Right lung (tissue), 10 donors: ENCODE measurements at places on chromosomes 4 and X. TPM values are rescaled to one million over a fixed set of nuclear protein-coding genes. Genes with fewer than 3 reads are reported as not detected.

GRCh38 chr4:2251795-2252529, 9.9 kb downstream of the MXD4 start:
- no peak for DNase-seq

ALB gene
- polyA plus RNA-seq, result 3.4 TPM

- no peak for DNase-seq
Observed at GRCh38 chr4:52552778-52553177, 106.3 kb downstream of the USP46 start.

PCYT1B gene
- 5.3 TPM for polyA plus RNA-seq

GRCh38 chrX:95885074-95885473, 799.6 kb upstream of the DIAPH2 start:
- DNase-seq, result peak; percentile 51

DNA sequence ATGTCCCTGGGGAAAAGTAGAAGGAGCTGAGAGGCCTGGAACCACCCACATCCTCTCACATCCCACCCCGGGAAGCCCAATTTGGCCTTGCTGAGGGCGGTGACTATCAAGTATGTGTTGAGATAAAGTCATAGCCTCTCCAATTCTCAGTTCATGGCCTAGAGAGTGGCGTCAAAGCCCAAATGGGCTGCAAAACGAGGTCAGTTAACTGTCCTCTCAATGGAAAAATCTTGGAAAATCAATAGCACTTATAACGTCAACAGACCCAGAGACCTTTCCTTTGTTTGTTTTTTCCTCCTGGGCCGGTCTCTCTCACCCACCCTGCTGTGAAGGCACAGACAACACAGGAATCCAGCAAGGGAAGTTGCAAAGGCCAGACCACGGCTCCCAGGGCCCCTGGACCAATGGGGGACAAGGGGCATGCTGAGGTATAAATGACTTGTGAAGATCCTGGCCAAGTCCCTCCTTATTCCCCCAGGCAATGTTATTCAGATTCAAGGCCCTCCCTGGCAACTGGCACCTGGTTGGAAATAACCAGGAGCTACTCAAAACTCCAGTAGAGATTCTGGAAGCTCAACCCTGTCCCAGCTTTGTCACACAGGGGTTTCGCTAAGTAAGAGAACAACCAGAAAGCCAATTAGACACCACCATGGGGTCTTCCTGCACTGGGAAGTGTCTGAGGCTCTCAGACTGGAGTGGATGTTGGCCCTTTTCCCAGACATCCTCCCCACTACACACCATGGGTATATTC, 38.6 kb downstream of the TSC22D3 start:
- DNase-seq, result no peak

HHIP gene
- 44.7 TPM for polyA plus RNA-seq

ENAM gene
- polyA plus RNA-seq, result 0.14 TPM

MAGEA1 gene
- polyA plus RNA-seq, result not detected

DNA sequence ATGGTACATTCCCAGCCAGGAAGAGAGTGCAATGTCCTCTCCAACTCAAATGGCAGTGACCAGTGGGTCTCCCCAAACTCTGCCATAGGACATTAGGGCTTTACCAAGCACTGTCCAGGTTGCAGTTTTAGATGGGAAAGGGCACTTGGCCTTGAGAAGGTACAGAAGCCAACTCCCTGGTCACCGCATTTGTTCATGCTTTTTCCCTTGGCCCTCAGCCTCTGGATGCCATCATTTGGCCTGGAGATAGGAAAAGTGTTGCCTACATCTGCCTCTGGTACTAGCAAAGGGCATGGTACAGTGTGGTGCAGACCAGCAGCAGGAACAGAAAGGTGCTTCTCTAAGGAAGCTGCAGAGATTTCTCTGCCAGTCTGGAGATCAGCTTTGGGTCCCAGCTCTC, 93.8 kb downstream of the MAMLD1 start:
- DNase-seq, result no peak

DNA sequence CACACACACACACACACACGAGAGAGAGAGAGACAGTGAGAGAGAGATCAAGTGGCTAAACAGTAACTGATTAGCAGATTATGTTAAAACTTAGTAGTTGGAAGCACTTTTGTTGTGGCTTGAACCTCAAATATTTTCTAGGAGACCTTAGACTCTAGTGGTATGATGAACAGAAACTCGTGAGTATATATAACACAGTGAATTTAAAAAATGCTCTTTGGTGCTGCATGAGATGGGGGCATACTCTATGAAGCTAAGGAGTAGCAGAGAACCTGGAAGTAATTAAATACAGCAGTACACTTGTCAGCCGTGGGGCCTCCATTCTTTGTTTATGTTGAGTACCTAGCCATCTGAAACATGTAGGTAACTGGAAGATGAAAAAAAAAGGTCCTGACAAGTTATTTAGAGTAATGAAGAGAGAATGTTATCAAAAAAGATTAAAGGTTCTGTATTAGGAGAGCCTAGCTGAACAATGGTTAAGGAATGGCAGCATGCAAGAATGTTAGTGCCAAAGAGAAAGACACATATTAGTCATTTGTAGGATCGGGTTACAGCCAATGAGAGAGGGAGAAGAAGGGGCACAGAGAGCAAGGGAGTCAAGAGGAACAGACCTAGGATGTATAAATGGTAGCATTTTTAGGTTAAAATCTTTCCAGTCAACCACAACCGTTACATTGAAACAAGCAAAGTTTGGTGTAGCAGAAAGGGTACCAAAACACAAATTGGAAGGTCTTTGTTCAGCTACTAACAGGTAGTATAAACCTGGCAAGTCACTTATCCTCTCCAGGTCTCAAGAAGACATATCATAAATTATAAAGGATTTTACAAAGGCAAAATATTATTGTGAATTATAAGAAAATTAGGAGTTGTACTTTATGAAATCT, 316.7 kb upstream of the DIPK2B start:
- no peak for DNase-seq

DNA sequence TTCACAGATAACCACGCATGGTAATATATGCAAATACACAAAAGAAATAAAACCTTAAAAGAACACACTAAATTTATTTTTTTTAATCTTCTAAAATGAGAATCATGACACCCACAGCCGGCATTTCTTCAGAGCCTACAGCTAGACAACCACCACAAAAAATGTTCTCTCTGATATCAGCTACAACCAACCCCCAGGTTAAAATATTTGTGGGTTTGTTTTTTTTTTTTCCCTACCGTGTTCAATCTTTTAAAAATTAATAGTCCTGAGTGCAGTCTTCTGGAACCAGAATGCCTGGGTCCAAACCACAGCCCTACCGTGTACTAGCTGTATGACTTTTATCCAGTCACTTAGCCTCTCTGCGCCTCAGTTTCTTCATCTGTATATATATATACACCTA, 36.0 kb downstream of the MAML3 start:
- no peak for DNase-seq

- no peak for DNase-seq
Observed at GRCh38 chr4:72631296-72631695, 62.3 kb upstream of the ADAMTS3 start.

DNA sequence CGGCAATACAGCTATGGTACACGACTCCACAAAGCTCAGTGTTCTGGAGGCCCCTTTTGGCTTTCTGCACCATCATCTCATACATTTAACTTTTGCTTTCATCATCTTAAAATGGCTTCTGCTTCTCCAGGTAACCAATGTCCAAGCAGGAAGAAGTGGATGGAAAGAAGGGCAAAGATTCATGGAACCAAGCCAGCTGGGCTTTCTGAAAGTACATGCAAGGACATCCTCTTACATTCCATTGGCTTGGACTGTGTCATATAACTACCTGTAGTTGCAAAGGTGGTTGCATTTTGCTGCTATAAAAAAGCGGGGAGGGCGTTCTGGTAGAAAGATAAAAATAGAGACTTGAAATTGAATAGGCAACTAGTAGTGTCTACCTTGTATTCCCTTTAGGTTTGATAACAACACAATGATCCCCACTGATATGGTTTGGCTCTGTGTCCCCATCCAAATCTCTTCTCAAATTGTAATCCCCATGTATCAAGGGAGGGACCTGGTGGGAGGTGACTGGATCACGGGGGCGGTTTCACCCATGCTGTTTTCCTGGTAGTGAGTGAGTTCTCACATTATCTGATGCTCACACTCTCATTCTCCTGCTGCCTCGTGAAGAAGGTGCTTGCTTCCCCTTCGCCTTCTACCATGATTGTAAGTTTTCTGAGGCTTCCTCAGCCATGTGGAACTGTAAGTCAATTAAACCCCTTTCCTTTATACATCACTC, 6.7 kb upstream of the FHIP1A start:
- DNase-seq, result no peak

PABPC4L gene
- 11.7 TPM for polyA plus RNA-seq

- no peak for DNase-seq
Observed at GRCh38 chrX:139200793-139201192, 329.7 kb upstream of the F9 start.

RRH gene
- polyA plus RNA-seq, result 0.64 TPM

DNA sequence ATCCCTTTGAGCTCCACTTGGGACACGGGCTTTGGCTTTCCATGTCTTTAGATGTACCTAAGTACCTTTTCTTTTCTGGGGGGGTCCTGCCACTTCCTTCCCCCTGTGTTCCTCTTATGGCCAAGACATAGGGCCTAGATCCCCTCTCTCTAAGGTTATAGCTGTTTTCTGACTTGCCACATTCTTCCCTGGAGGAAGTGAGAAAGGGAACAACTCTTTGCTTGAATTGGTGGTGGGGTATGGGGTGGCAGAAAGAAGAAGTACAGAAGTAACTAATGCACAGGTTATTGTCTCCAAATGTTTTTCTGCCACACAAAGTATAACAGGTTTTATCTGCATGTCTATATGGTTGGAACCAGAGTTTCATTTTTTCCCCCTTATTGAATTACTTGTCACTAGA, 29.7 kb upstream of the DIPK2B start:
- DNase-seq, result no peak

HEPH gene
- 49.3 TPM for polyA plus RNA-seq

MAB21L2 gene
- polyA plus RNA-seq, result not detected

GRCh38 chr4:87805971-87806370, 6.6 kb downstream of the IBSP start:
- DNase-seq, result no peak

CTAG1A gene
- polyA plus RNA-seq, result not detected

- no peak for DNase-seq
Observed at GRCh38 chrX:134773041-134773440, 114.8 kb upstream of the PLAC1 start.

GRCh38 chr4:188275686-188276085, 136.4 kb downstream of the TRIML1 start:
- DNase-seq, result no peak

DNA sequence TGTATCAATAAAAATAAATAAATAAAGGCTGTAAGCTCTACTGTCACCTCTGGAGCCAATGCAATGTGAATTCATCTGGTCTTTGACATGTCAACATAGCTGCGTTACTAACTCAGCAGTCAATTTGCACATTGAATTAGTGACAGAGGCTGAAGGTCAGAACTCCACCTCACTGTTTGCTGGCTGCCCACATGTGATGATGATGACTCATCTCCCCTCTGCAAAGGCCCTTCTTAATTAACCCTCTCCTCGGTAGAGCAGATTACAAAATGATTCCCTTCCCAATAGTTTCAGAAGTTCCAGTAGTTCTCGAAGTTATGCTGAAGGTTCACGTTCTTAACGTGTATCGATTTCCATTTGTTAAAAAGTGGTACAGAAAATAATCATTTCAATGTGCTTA, 1626.0 kb upstream of the TENM3 start:
- DNase-seq, result no peak

DNA sequence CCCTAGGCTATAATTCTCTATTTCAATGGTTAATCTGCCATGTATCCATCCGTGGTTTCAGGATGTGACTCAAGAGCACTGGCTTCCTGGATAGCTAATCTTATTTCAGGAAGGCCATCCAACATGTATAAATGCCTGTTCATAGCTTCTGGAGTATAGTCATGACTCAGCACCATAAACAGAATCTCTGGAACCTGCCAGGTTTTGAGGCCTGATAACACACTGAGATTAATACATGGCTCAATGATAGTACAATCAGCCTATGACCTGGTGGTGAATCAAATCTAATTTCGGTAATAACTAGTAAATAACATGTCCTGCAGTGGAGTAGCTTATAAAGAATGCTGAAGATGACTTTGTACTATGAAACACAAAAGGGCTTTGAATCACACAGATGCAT, 5.7 kb upstream of the IL13RA2 start:
- no peak for DNase-seq

LRP2BP gene
- 4.5 TPM for polyA plus RNA-seq

NFKB1 gene
- polyA plus RNA-seq, result 33.5 TPM

DNA sequence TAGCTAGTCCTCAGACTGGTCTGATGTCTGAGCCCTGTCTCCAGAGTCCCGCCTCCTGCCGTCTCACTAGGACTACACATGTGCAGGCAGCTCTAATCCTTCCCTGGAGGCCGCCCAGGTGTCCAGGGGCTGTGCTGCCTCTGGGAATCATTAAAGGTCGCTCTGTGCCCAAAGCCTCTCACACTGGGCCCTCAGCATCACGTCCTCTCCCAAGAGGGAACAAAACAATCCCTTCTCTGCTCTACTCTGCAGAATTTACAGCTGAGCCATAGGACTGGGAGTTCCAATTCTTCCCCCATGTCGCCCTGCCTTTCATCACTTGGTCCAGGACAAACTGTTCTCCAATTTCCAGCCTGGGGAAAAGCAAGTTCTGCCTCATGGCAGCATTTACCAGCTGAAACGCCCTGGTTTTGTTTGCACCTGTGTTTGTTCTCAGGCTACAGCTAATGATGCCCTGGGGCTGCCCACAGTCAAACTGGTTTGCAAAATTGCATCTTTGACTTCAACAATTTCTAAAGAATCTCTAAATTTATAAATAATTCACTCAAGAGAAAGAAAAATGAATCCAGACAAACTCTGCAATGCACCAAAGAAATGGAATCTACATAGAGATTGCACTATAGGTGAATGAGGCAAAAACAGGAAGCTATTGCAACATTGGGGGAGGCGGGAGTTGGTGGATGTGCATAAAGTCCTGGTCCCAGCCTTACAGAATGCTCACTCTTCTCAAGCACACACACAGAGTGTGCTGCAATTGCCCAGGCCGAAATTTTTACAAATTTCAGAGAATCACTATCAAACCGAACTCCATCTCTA, 7.2 kb upstream of the MRFAP1 start:
- DNase-seq, result no peak

HAND2 gene
- polyA plus RNA-seq, result 0.76 TPM

FGA gene
- polyA plus RNA-seq, result not detected

DNA sequence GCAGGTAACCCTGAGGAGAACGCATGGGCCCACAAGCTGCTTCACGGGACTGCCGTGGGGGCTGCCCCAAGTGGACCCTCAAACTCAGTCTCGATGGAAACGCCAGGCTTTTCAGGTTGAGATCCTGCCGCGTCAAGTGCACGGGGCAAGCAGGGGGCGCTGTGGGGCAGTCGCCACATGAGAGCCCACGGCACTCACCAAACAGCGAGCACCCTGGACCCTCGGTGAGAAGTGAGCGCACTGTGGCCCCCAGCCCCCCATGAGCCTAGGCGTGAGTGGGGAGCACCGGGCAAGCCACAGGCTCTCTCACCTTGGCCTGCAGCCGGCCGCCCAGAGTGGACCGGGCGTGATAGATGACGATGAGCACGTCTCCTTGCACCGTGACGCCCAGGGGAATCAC, 50.9 kb upstream of the CPLX1 start:
- no peak for DNase-seq

GPR50 gene
- not detected for polyA plus RNA-seq

GRCh38 chr4:38857354-38858096, 908 bp upstream of the TLR6 start:
- no peak for DNase-seq

- DNase-seq, result no peak
Observed at GRCh38 chr4:24689212-24689611, 104.9 kb upstream of the DHX15 start.
